ENCODE measurements at places on chromosomes 7 and 10.

DNA sequence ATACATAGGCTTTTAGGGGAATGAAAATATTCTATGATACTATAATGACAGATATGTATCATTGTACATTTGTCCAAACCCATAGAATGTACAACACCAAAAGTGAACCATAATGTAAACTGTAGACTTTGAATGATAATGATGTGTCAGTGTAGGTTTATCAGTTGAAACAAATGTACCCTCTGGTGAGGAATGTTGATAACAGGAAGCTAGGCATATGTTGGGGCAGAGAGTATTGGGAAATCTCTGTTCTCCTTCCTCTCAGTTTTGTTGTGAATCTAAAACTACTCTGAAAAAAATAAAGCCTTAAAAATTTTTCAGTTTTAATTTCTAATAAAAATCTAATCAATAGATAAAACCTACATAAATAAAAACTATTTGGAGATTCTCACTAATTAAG lies 36.9 kb downstream of the C1GALT1 start:
- no peak for DNase-seq

DNA sequence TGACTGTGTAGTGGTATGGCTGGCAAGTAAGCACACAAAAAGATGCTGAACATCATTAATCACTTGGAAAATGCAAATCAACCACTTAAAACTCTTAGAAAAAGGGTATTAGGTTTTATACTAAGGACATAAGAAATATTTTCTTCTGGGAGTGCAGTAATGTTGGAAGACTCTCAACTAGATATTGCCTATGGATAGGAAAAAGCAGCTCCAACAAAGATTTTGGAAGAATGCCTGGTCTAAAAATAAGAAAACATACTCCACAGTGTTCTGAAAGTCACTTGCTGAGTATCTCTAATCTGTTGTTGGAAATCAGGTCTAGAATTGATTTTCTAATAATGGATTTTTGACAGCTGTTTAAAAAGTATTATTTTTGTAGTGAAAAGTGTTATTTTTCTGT lies 50.8 kb upstream of the PHYHIPL start:
- no peak for DNase-seq

- no peak for DNase-seq
Observed at GRCh38 chr7:24401628-24402593, 117.9 kb downstream of the NPY start.

- DNase-seq: no peak
Observed at GRCh38 chr10:33208166-33208565, 126.3 kb downstream of the NRP1 start.

GRCh38 chr10:15320522-15321203 lies 50.4 kb downstream of the FAM171A1 start:
- no peak for DNase-seq
